ENCODE measurements at places on chromosomes 12 and 14. TPM values are rescaled to one million over a fixed set of nuclear protein-coding genes. Genes with fewer than 3 reads are reported as not detected.

TPPP2 gene
- total RNA-seq = not detected

SLC4A8 gene
- total RNA-seq = 0.73 TPM

MYL6 gene
- 690 TPM for total RNA-seq

ABCC9 gene
- total RNA-seq = 0.04 TPM

UBR7 gene
- 73.1 TPM for total RNA-seq

E2F7 gene
- 26.7 TPM for total RNA-seq

TBC1D30 gene
- total RNA-seq = 2.0 TPM

RND1 gene
- 2.0 TPM for total RNA-seq

SPIC gene
- total RNA-seq = not detected

MYF6 gene
- not detected for total RNA-seq

DNA sequence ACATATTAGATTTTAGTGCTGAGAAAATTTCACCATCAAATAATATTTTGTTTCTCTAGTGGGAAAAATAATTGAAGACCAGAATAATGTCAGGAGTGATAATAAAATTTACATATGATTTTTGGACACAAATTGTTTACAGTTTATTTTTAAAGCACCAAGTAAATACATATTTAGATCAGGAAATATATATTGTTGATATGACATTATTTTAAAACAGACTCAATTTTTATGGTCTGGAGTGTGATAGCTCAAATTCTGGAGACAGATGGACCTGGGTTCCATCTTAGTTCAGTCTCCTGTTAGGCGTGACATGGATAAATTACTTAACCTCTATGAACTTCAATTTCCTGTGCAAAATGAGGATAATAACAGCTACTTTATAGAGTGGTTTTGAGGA lies 135.4 kb downstream of the TPH2 start:
- H3K36me3 ChIP-seq = no peaks in the 10 kb centered on the region
- H3K4me1 ChIP-seq = peaks cover 37% of the 10 kb centered on the region
- H3K27ac ChIP-seq = no peak overlapping the region
- H3K27me3 ChIP-seq = no peaks in the 10 kb centered on the region
- DNase-seq = peak; percentile 70

DNA sequence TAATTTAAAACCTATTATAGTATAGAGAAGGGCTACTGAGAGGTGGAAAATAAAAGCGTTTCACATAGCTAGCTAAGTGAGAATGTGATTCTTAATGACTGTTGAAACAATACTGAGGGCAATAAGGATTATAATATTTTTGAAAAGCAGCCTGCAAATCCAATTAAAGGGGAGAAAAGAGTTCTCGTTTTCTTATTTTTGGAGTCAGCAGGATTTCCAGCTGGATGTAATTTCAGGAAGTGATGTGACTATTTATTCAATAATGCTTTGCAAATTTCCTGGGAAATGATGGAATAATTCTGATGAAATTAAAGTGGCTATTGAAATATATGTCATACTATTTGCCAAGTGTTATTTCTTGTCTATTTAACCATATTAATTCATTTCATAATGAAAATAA lies 279.1 kb downstream of the AEBP2 start:
- H3K27me3 ChIP-seq = no peaks in the 10 kb centered on the region
- DNase-seq = peak; percentile 68
- H3K4me3 ChIP-seq = no peak overlapping the region
- H3K27ac ChIP-seq = peak overlapping the region; percentile 66

DNA sequence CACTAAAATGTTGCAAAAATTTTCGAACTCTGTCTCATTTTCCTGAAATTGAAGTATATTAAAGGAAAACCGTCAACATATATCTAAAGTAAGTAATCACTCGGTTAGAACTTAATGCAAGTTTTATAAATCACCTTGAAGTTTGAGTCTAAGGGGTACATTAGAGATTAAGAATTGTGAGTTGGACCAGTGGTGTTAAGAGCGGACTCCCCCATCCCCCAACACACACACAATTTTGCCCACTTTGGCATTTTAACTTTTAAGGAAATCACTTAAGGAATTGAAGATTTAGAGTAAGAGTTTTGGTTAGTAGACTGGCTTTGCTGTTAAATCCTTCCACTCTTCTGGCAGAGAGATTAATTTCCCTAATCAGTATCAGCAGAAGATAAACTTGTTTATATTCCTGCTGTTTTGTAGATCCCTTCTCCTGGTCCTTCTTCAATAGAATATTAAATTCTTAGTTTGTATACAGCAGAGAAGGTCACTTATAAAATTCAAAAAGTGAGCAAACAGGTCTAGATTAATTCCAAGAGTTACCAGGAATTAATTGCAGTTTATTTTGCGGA lies 1.5 kb downstream of the HIF1A start:
- H3K4me1 ChIP-seq = peaks cover 23% of the 10 kb centered on the region
- H3K36me3 ChIP-seq = no peaks in the 10 kb centered on the region
- peak overlapping the region; percentile 93 for H3K27ac ChIP-seq
- no peak for DNase-seq

- DNase-seq = no peak
- H3K4me3 ChIP-seq = no peak overlapping the region
- no peaks in the 10 kb centered on the region for H3K36me3 ChIP-seq
- H3K4me1 ChIP-seq = no peaks in the 10 kb centered on the region
- H3K27ac ChIP-seq = no peak overlapping the region
- no peaks in the 10 kb centered on the region for H3K27me3 ChIP-seq
Observed at GRCh38 chr12:69651922-69652321, 41.2 kb upstream of the LRRC10 start.

- DNase-seq = peak; percentile 68
- H3K27ac ChIP-seq = no peak overlapping the region
- H3K36me3 ChIP-seq = no peaks in the 10 kb centered on the region
- H3K4me1 ChIP-seq = no peaks in the 10 kb centered on the region
Observed at GRCh38 chr14:28756884-28757570, 9.6 kb upstream of the FOXG1 start.

- H3K36me3 ChIP-seq = peaks cover 19% of the 10 kb centered on the region
- H3K4me1 ChIP-seq = peaks cover 13% of the 10 kb centered on the region
- no peaks in the 10 kb centered on the region for H3K27me3 ChIP-seq
- no peak overlapping the region for H3K4me3 ChIP-seq
- DNase-seq = no peak
Observed at GRCh38 chr12:122062832-122063693, 15.5 kb upstream of the MLXIP start.

DNA sequence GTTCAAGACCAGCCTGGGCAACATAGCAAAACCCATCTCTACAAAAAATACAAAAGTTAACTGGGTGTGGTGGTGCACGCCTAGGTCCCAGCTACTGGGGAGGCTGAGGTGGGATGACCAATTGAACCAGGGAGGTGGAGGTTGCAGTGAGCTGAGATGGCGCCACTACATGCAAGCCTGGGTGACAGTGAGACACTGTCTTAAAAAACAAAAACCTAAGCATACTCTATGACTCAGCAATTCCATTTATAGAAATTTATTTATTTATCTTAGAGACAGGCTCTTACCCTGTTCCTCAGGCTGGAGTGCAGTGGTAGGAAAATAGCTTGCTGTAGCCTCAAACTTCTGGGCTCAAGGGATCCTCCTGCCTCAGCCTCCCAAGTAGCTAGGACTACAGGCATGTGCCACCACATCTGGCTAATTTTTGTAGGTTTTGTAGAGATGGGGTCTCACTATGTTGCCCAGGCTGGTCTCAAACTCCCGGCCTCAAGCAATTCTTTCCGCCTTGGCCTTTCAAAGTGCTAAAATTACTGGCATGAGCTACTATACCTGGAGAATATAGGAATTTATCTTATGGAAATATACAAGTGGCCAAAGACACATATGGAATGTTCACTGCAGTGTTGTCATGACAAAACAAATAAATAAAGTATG lies 43.3 kb downstream of the NCKAP5L start:
- no peaks in the 10 kb centered on the region for H3K4me1 ChIP-seq
- H3K27me3 ChIP-seq = no peaks in the 10 kb centered on the region
- no peak overlapping the region for H3K4me3 ChIP-seq

DNA sequence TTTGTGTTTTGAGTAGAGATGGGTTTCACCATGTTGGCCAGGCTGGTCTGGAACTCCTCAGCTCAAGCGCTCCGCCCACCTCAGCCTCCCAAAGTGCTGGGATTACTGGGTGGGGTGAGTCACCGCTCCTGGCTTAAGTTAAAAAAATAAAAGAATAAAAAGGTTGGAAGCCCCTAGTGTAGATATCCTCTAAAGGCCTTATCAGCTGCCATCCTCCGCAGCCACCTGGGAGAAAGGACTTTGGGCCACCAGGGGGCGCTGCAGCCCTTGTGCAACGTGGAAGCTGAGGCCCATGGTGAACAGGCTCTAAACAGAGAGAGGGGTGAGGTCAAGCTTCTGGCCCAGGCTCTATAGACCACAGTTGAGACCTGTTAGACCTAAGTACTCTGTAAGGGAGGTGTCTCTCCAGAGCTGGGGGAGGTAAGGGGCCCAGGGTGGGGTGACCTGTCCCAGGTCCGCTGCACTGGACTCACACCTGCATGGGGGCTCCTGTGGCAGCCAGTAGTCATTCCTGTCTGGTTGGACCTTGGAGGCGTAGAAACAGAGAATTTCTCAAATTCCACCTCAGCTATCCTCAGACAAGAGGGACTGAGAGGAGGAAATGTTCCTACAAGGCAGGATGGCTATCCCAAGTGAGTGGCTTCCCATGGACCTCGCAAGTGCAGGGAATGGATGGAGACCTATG lies 14.0 kb upstream of the RACGAP1 start:
- no peaks in the 10 kb centered on the region for H3K4me1 ChIP-seq
- H3K36me3 ChIP-seq = no peaks in the 10 kb centered on the region
- DNase-seq = peak; percentile 87
- H3K4me3 ChIP-seq = no peak overlapping the region

- H3K27ac ChIP-seq = peak overlapping the region; percentile 44
- no peaks in the 10 kb centered on the region for H3K36me3 ChIP-seq
- H3K4me3 ChIP-seq = peak overlapping the region; percentile 44
- peaks cover 33% of the 10 kb centered on the region for H3K4me1 ChIP-seq
- no peak for DNase-seq
- no peaks in the 10 kb centered on the region for H3K27me3 ChIP-seq
Observed at GRCh38 chr12:13197032-13197431, 506 bp downstream of the EMP1 start.

- no peak overlapping the region for H3K4me3 ChIP-seq
- H3K27me3 ChIP-seq = no peaks in the 10 kb centered on the region
- DNase-seq = no peak
- no peaks in the 10 kb centered on the region for H3K4me1 ChIP-seq
- no peak overlapping the region for H3K27ac ChIP-seq
- H3K36me3 ChIP-seq = no peaks in the 10 kb centered on the region
Observed at GRCh38 chr14:89681086-89682018, 264.3 kb upstream of the FOXN3 start.

DNA sequence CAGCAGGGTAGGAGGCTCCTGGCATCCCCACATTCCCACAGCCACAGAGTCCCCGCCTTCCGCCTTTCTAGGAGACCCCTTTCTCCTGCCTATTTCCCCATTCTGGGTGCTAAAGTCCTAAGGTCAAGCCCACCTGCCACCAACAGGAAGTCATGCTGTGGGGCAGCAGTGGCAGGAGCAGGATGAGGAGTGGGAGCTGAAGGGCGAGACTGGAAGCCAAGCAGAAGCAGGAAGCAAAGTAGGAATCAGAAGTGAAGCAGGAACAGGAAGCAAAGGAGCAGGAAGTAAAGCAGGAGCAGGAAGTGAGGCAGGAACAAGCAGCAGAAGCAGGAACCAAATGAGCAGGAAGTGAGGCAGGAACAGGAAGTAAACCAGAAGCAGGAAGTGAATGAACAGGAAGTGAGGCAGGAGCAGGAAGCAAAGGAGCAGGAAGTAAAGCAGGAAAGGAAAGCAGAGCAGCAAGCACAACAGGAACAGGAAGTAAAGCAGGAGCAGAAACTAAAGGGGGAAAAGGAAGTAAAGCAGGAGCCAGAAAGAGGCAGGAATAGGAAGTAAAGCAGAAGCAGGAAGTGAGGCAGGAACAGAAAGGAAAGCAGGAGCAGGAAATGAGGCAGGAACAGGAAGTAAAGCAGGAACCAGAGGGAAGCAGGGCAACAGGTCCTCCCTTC lies 38.3 kb upstream of the RIMBP2 start:
- no peaks in the 10 kb centered on the region for H3K4me1 ChIP-seq
- H3K27ac ChIP-seq = no peak overlapping the region

GRCh38 chr12:106434526-106434925 lies 77.0 kb downstream of the POLR3B start:
- H3K27ac ChIP-seq = no peak overlapping the region
- H3K27me3 ChIP-seq = no peaks in the 10 kb centered on the region
- no peaks in the 10 kb centered on the region for H3K4me1 ChIP-seq
- H3K36me3 ChIP-seq = no peaks in the 10 kb centered on the region
- H3K4me3 ChIP-seq = no peak overlapping the region

DNA sequence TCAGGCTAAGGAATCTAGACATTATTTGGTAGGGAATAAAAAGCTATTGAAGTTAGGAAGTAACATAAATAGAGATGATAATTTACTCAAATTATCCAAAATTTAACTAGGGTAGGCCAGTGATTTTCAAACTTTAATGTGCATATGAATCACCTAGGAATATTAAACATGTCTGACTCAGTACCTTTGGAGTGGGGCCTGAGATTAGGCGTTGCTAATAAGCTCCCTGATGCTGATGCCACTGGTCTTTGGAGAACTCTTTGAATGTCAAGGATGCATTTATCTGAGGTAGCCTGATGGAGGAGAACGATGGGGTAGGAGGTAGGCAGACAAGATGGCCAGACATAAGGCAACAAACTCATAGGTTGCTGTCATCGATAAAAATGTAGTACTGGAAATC lies 33.2 kb downstream of the EFCAB11 start:
- no peak overlapping the region for H3K4me3 ChIP-seq
- H3K4me1 ChIP-seq = peaks cover 5% of the 10 kb centered on the region
- H3K27ac ChIP-seq = no peak overlapping the region
- H3K36me3 ChIP-seq = no peaks in the 10 kb centered on the region

DNA sequence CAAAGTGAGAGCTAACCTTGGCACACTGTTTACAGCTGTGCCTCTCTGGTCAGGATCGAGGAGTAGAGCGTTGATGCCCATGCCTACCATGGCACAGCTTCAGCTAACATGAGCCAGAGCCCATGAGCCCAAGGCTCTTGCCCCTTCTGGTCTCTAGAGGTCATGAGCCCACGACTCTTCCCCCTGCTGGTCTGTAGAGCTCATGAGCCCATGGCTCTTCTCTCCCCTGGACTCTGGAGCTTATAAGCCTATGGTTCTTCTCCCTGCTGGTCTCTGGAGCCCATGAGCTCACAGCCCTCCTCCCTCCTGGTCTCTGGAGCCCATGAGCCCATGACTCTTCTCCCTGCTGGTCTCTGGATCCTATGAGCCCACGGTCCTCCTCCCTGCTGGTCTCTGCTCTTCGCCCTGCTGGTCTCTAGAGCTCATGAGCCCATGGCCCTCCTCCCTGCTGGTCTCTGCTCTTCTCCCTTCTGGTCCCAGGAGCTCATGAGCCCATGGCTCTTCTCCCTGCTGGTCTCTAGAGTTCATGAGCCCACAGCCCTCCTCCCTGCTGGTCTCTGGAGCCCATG lies 16.6 kb upstream of the CLMN start:
- H3K27ac ChIP-seq = no peak overlapping the region
- no peak overlapping the region for H3K4me3 ChIP-seq
- no peak for DNase-seq
- no peaks in the 10 kb centered on the region for H3K4me1 ChIP-seq
- H3K36me3 ChIP-seq = no peaks in the 10 kb centered on the region

Data from A673 (cell line).